ENCODE measurements at places on chromosomes 4 and X.

DNA sequence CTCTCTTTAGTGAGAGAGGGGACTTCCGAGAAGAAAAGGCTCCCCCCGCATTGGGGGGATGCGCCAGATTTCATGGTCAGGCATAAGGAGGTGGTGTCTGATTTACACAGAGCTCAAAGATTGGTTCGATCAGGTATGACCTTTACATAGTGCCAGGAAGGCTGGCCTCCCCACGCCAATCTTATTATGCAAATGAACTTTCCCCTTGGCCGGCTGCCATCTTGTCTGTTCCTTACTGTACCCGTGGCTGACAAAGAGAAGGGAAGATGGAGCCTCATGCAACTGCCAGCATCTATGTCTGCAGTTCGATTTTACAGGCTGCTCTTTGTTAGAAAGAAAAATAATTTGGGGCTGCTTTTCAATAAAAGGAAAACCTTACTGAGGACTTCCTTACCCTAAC is 197.2 kb downstream of the GPM6A start:
- no peak for DNase-seq

- DNase-seq = no peak
Observed at GRCh38 chrX:72351606-72352334, 46.1 kb upstream of the CITED1 start.

DNA sequence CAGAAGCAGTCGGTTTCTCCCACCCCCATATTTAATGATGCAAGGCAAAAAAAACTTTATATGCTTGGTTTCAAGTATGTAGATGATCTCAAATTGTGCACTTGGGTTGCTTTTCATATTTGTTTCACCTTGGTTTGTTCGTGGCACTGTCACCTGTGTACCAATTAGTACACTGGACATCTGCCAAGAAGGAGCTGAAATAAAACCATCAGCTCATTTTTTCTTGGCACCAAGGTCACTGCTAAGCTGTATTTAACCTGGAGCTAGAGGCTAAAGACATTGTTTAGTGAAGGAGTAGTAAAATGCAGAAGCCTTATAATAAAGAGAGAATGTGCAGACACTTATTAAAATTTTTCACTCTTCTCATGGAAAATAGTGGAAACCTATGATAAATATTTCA is 430.8 kb downstream of the ARHGAP24 start:
- DNase-seq = no peak

- no peak for DNase-seq
Observed at GRCh38 chrX:47612418-47612817, 7.2 kb downstream of the SYN1 start.

GRCh38 chrX:78182881-78183280 is 43.4 kb upstream of the TAF9B start:
- DNase-seq = no peak

- no peak for DNase-seq
Observed at GRCh38 chrX:2897311-2897689, 31.8 kb downstream of the ARSD start.

Data from stimulated activated CD8-positive, alpha-beta memory T cell treated with anti-CD3 and anti-CD28 coated beads, Interleukin-7, amount 100 ng/mL, for 24 hours (primary cell).